ENCODE measurements at places on chromosomes 13 and 19.

- no peak for DNase-seq
Measured at GRCh38 chr19:18289471-18290301, 8.3 kb upstream of the JUND start.

DNA sequence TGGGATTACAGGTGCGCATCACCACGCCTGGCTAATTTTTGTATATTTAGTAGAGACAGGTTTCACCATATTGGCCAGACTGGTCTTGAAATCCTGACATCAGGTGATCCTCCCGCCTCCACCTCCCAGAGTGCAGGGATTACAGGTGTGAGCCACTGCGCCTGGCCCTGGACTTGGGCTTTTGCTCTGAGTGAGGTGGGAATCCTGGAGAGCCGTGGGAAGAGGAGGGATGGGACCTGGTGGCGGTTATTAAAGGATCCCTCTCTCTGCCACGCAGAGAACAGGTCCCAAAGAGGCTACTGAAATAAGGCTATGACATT, 1.7 kb upstream of the TLE5 start:
- no peak for DNase-seq

- DNase-seq: no peak
Measured at GRCh38 chr13:44786756-44787155, 202.5 kb downstream of the NUFIP1 start.

GRCh38 chr13:79427883-79428282, 21.8 kb upstream of the RBM26 start:
- no peak for DNase-seq

All from lung microvascular endothelial cell (primary cell).